ENCODE measurements at places on chromosomes 11 and 22. TPM values are rescaled to one million over a fixed set of nuclear protein-coding genes. Genes with fewer than 3 reads are reported as not detected.

Gene MMP20
- not detected for total RNA-seq

Gene CCDC89
- not detected for total RNA-seq

GRCh38 chr11:122963961-122964360, 17.7 kb downstream of the BSX start:
- no peak for DNase-seq

DNA sequence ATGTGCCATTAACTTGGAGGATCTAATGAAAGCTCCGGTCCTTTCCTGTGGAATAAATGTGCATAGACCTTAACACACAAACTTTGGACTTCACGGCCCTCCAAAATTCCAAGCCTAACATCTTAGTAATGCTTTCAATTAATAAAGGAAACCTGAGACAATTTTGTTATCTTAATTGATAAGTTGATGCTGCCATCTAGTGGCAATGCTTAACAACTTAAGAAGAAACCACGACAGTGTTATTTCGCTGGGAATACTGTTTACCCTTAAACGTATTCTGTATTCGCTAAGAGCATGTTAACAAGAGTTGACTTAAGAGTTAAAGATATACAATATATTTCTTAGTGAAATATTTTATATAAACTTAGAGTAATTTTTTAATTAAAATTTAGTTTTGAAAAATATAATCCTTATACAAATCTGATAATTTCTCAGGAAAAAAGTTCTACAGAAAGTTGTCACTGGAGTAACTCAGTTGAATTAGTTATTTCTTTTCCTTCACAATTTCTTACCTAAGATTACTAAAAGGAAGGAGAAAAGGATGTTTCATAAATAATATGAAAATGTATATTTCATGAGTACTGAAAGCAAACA, 35.0 kb upstream of the OR9G4 start:
- DNase-seq, result peak; percentile 35

DNA sequence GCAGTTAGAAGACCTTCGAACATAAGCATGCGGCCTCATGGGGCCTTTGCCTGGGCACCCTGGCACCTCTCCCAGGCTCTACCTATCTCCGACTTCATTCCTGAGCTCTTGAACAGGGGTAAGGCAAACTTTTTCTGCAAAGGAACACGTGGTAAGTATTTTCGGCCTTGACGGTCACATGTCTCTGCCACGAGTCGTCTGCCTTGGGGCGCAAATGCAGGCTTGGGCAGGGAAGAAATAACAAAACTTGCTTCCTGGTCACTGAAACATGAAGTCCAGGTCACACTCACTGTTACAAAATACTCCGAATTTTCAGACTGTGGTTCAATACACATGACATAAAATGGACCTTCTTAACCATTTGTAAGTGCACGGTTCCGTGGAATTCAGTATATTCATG, 3.4 kb upstream of the ASCL2 start:
- DNase-seq, result no peak

DNA sequence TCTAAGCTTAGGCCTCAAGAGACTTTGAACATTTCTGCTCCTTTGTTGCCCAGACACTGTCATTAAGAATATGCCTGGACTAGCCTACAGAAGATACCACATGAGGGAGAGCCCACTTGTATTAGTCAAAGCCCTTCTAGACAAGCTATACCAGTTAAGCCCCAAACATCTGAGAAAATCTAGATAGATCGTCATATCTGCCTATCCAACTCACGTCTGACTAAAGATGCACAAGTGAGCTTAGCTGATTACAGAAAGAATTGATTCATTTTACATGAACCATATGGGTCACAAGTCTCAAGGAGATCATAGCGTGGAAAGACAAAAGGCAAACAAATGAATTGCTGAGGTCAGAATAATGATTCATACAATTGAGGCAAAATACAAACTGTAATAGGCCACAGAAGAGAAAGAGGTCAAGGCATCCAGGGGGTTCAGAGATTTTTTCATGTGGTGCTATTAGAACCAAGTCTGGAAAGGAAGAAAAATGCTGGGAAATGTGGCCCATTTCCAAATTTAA, 1155.5 kb upstream of the TENM4 start:
- DNase-seq, result no peak

GRCh38 chr11:99333621-99334020, 312.9 kb downstream of the CNTN5 start:
- DNase-seq, result no peak

GRCh38 chr11:8785457-8785856, 102.9 kb downstream of the RPL27A start:
- DNase-seq, result no peak

Measured in epithelial cell of proximal tubule (primary cell).